ENCODE measurements at places on chromosomes 3 and 15.

GRCh38 chr3:157693762-157694161 lies 190.5 kb upstream of the VEPH1 start:
- ATAC-seq: no peak

DNA sequence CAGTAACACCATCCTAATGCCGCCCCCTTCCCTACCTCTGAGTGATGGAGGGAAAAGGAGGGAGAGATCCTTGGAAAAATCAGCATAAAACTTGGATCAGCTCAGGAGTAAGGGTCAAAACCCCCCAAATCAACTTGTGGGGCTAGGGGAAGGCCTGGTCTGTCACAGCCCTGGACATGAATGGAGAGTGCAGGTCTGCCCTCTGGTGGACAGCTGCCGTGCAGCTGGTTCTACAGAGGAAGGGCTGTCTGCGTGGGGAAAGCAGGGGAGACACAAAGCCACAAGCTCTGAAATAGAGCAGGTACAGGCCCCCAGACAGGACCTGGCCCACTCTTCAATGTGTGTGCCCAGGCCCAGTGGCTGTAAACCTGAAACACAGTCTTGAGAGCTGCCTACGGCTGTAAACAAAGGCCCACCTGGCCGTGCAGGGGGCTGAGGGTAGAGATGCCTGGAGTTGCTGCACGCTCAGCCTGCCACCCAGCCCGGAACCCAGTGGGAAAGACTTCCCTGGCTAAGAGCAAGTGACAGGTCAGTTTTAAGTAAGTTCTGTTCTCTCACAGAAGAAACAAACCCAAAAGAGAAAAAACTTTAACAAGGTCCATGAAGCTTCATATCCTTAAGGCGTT lies 16.4 kb downstream of the CLK3 start:
- ATAC-seq: peak; percentile 40

DNA sequence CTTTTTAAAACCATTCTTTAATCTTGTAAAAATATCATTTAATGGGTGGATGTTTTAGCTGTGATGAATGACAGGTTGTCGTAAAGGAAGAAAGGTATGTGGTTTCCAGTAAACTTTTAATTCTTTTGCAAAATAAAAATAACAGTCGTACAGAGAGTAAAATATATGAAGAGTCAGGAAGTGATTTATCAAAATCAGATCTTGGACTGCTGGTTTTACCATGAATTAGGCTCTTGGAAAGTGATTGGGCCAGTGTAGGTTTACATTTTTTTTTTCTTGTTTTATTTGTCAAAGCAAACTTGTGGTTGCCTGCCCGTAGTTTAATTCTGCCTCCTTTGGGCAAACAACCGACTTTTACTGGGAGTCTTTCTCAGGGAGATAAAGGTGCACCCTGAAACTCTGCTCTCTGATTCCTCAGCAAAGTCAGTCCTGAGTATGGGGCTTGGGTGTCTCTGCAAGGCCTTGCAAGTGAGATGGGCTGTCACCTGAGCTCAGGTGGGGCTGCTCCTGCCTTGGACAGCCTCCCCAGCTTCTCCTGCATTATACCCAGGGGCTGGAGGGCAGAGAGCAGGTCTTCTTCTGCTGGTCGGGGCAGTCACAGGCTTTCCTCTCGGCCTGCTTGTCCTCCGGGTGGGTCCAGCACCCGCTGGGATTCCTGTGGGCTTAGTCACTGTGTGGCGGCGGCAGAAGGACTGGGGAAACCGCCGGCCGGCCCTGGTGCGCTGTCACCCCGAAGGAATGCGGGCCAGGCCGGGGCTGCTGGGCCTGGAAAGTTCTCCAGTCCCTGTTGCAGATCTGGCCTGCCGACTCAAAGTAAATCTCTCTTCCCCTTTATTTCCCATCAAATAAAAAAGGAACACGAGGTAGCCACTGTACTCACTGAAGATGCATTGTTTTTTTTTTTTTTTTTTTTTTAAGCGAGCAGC lies 79.0 kb downstream of the IGF1R start:
- peak; percentile 97 for ATAC-seq

- ATAC-seq: peak; percentile 59
These were observed 240.8 kb downstream of the NR1D2 start for GRCh38 chr3:24185738-24186384.

GRCh38 chr3:187120326-187120725 lies 19.0 kb downstream of the RPL39L start:
- ATAC-seq: no peak

DNA sequence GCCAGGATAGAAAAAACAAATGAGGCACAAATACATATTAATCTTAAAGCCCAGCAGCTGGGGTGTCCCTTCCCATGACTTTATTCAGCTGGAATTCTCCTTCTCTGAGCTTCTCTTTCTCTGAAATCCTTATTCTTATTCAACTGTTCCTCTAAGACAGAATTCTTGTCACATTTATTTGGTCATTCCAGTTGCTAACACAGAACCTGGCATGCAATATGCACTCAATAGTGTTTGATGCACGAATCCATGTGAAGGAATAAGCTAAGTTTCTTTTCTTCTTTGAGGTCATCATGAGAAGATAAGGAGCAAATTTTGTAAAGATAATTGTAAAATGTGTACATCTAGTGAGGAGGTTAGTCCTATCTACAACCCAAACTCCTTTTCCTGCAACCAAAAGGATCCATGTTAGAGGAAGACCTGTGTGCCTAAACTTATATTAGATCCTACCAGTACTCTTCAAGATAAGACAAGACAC lies 154.2 kb upstream of the KCNMB2 start:
- no peak for ATAC-seq

DNA sequence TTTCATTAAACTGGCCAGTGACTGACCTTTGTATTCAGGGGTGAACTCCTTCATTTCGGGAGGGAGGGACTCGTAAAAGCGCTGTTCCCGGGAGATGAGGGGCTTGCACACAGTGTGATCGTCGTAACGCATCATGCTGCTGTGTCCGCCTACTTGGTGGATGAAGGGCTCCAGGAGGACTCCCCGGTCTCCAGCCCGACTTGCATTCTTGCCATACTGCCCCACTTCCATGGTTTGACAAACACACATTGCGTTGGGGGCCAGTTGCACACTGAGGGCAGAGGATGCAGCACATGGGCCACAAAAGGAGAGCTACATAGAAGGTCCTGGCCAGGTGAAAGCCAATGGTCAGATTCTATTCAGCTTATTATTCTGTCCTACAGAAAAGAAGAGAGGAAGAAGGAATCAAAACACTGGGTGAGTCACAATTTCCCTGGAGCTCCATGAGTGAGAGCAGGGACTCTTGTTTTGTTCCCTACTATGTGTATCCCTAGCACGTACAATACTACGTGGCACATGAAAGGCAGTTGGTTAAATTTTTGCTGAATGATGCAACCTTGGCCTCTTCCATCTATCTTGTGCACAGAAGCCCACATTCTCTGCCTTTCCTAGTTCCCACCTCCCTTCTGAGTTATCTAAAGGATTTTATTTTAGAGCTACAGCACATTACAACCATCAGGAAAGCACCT lies 24.2 kb upstream of the GMPPB start:
- no peak for ATAC-seq

DNA sequence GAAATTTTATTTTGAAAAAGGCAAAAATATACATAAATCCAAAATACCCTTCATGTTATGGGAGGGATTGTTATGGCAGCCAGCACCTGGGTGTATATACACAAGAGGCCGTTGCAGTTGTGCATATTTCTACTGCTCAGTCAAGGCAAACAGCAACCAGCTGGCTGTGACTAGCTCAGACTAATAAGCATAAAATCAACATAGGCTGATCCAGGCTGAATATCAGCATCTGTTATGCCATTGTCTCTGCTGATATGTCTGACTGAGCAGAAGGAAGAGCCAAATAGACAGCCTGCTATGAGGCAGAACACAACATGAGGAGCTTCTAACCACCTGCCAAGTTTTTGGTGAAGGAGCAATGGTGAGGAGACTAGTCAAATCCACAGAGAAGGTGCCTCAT lies 457.5 kb upstream of the ALCAM start:
- ATAC-seq: no peak

GRCh38 chr15:38316311-38316710 lies 63.7 kb downstream of the SPRED1 start:
- ATAC-seq: no peak

GRCh38 chr3:160130950-160131349 lies 94.3 kb upstream of the C3orf80 start:
- ATAC-seq: no peak

GRCh38 chr3:160754371-160754854 lies 1.6 kb upstream of the PPM1L start:
- ATAC-seq: no peak

DNA sequence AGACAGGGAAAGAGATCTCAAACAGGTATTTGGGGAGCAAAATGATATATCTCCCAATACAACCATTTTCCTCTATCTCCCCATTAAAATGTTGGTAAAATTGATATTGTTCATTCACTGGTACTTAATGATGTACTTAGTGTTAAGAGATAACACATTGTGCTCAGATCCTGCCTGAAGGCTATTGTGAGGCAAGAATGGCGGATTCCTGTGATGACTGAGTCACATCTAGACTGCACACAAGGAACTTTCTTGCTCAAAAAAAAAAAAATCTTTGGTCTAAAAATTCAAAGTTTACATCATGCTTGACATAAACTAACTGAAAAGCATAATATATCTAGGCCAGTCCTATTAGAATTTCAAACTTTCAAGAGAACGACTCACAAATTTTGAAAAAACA lies 171.1 kb upstream of the TTC14 start:
- ATAC-seq: no peak

DNA sequence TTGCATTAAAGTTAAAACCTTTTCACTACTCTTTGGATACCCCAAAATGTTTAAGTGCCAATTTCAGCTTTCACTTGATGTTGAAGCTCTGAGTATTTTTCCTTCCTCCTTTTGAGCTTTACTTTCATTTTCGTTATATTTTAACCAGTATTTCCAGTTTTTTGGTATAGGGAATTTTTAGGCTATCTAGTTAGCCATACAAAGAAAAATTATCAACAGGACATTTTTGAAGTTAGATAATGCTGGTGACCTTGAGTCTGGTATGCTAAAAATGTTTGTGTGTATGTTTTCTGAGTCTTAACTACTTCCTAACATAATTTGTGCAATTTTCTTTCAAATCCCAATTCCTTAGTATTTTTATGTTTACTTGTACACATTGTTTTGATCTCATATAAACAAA lies 284.8 kb downstream of the OTOL1 start:
- ATAC-seq: no peak
